Natural killer cell treated with Interleukin-12 subunit alpha and Interleukin-12 subunit beta and Interleukin-15 and Interleukin-18, amount 100 ng/mL, for 72 hours (primary cell): ENCODE measurements at places on chromosomes 13 and 19. TPM values are rescaled to one million over a fixed set of nuclear protein-coding genes. Genes with fewer than 3 reads are reported as not detected.

Gene ADGRE1
- total RNA-seq: 2.0 TPM

Gene ZNF547
- total RNA-seq: 3.0 TPM

Gene GRAMD1A
- 106 TPM for total RNA-seq

Gene LYPD5
- 0.29 TPM for total RNA-seq

Gene SMAD9
- total RNA-seq: not detected

DNA sequence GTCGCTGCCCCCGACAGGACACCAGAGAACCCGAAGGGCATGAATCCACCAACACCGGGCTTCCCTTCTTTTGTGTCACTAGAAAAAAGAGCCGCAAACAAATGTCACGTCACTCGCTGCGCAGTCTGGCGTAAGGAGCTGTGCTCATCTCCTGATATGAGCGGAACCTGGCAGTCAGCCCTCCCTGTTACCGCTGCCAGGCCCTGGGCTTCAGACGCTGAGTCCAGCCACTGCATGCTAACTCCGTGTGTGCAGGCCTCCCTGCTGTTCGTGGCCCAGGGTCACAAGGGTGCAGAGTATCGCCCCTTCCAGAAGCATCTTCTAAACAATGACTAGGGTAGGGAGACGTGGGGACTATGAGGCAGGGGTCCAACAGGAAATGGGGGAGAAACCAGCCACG, 71.3 kb downstream of the SLC7A1 start:
- peak; percentile 49 for DNase-seq

DNA sequence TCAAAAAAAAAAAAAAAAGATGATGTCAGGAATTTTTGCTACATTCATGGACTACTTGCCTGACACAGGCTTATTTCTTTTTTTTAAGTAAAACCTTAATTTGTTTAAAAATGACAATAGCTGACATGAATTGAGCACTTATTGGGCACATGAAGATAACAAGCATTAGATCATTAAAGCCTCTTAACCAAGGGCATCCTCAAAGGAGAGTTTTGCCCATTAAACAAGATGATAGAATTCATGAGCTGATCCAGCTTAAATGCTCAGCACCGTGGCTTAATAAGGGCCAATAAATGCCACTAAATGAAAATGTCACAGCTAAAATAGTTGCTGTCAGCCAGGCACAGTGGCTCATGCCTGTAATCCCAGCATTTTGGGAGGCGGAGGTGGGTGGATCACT, 19.3 kb downstream of the FBXO17 start:
- DNase-seq: no peak

DNA sequence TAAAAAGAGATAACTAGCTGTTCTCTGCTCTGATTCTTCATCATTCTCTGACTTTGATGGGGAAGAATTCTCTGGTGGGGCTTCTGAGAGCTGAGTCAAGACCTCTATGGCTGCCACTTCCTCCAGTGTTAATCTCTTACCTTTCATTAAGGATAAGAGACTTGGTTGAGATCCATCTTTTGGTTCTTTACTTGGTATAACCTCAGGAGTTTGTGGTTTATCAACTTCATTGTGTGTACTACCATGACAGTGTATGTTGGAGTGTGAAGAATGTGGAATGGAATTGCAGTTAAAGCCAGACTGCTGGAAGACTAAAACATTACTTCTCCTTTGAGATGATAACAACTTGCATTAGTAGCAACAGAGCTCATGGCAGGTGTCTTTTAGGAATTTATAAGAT, 222.0 kb downstream of the SLITRK5 start:
- DNase-seq: no peak

- no peak for DNase-seq
Measured at GRCh38 chr19:18672606-18673337, 10.7 kb upstream of the CRTC1 start.

DNA sequence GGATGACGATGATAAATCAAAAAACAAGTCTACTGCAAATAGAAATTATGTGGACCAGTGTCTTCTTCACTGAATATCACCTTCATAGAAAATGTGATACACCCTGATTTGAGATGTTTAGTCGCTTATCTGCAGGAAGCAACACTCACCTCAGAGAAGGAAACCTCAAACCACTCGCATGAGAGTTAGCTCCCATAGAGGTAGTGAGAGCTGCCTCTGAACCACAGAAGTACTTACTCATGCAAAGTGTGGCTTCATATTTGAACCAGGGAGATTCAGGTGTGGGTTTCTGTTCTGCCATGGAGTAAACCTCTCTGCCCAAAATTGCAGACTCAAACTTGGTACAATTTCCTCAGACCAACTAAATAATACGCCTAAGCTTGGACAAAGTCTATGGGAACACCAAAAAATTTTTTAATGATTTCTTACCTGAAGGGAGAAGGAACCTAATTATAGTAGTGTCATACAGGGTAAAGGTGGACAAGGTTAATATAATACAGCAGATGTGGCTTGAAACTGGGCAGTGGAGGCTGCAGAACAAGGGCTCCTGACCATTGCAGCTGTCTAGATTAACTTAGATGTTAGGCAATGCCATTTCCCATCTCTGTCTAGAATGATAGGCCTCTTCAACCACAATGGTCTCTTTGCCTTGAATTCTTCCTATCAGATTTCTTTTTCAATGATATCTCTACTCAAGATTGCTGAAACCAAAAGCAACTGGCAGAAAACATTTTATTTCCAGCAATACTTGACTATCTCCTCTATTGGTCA, 29.6 kb upstream of the RCBTB2 start:
- peak; percentile 82 for DNase-seq

DNA sequence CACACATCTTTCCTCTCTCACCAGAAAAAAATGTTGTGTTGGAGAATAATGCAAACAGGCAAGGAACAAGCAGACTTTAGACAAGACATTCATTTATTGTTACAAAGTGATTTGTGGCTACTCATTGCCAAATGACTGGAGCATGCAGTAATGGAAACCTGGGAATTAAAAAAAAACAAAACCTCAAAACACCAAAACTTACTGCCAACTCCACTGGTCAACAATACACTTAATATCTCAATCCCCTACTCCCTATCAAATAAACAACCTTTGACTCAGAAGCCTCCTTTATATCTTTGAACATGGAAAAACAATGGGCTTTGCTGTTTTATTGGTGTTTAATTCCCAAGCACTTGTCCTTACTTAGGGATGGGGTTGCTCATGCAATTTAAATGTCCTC, 112.8 kb downstream of the POSTN start:
- DNase-seq: no peak

- DNase-seq: no peak
Measured at GRCh38 chr19:38210458-38210987, 13.5 kb downstream of the DPF1 start.

GRCh38 chr13:32253911-32254399, 61.2 kb downstream of the ZAR1L start:
- DNase-seq: no peak

GRCh38 chr19:6516018-6516658, 14.0 kb upstream of the TUBB4A start:
- DNase-seq: peak; percentile 87

GRCh38 chr13:109198585-109198984, 569.2 kb downstream of the MYO16 start:
- no peak for DNase-seq

DNA sequence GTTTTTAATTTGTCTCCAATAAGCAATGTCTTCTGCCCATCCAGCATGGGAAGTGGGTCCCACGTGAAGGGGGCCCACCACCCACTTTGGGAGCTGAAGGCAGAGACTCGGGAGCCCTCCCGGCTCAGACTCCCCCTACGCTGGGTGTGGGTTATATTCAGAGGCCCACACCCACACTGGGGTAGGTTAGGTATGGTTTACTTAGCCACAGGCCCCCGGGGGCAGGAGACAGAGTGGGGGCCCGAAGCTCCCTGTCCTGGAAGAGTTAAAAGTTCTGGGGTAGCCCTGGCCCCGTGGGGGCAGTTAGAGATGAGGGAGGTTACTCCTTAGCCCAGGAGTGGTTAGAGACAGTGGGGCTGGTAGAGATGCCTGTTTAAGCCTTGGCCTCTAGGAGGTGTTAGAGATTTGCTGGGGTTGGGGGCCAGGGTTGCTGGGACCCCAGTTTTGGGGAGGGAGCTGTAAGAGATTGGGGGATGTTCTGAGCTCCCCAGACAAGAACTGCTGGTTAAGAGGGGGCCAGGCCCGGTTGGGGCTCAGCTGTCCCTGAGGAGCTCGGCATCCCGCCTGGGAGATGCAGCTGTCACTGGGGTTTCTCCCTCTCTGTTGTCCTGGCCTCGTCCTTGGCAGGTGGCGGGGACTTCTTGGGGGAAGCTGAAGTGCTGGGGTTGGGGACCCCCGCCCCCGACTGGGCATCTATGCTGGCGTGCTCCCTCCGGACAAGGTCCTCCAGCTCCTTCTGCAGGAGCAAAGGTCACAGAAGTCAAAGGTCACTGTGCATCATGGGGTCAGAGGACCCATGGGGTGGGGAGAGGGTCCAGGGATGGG, 712 bp upstream of the RINL start:
- DNase-seq: no peak

- DNase-seq: no peak
Measured at GRCh38 chr13:111936267-111936925, 130.6 kb upstream of the SOX1 start.

DNA sequence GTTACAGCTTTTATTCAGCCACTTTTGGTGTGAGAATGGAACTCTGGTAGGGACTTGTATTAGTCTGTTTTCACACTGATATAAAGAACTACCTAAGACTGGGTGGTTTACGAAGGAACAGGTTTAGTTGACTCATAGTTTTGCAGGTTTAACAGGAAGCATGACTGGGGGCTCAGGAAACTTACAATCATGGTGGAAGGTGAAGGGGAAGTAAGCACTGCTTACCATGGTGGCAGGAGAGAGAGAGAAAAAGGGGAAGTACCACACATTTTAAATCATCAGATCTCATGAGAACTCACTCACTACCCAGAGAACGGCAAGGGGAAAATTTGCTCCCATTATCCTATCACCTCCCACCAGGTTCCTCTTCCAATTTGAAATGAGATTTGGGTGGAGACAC, 942.2 kb downstream of the PCDH17 start:
- DNase-seq: no peak

DNA sequence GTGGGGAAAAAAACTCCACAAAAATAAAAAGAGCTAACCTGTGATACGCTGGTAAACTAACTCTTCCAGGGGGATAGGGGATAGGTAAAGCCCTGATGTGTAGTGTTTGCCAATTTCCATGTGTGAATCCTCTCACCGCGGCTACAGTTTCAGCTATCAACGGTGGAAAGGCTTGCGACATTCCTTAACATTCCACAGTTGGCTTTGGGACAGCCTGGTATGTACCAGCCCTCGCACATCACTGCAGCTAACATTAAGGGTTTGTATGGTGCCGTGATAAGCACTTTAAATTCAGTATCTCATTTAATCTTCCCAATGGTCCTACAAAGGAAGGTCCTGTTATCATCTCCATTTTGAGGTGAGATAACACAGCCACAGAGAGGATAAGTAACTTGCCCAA, 112.4 kb downstream of the KATNAL1 start:
- DNase-seq: no peak

- DNase-seq: no peak
Measured at GRCh38 chr19:31389874-31390273, 40.6 kb upstream of the TSHZ3 start.

- no peak for DNase-seq
Measured at GRCh38 chr13:102277286-102277685, 124.6 kb downstream of the FGF14 start.

GRCh38 chr13:34762312-34762711, 179.8 kb upstream of the NBEA start:
- DNase-seq: no peak

- DNase-seq: no peak
Measured at GRCh38 chr13:40961214-40961613, 57.9 kb downstream of the ELF1 start.

GRCh38 chr13:49346460-49346859, 97.4 kb downstream of the CAB39L start:
- no peak for DNase-seq

DNA sequence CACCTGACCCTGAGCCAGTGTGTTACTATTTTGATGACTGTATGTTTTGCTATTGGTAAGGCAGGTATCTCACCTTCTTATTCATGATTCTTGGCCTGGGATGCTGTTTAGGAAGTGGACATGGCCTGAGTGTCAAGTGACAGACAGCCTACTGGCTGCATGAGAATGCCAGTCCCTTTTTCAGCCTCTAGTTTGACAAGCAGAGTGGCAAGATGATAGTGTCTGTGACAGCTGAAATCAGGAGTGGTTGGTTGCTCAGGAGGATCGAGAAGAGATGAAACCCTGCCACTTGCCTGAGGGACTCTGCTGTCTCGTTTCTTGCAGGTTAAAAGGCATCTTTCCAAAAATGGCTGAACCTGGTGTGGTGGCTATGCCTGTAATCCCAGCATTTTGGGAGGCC, 7.1 kb upstream of the ELOF1 start:
- DNase-seq: no peak

GRCh38 chr13:30153545-30154426, 153.6 kb downstream of the KATNAL1 start:
- DNase-seq: no peak

DNA sequence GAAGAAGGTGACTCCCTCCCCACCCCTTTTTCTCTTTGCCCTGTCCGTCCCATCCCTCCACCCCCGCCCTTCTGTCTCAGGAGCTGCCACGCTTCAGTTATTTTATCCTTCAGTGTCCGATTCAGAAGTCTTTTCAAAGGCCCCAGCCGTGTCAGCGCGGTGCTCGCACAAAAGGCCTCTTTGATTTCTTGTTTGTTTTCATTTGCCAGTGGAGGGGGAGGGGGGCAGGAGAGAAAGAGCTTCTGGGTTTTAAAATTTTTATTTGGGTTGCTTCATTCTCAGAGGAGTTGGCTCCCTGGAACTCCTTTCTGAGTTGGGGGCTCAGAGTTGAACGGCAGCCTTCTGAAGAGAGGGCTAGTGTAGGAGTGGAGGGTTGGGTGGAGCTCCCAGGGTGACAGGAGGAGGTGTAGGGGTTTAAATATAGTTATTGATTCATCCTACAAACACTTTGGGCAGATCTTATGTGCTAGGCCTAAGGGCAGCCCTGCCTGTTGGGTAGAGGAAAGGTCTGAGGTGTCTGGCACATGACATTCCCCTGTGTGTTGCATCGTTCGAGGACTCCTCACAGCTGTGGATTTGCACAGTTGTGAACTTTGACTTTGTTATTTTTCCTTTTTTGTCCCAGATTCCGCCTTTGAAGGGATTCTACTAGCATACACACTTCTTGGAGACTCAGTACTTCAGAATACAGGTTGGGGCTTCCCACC, 36.8 kb downstream of the NFIX start:
- DNase-seq: no peak

DNA sequence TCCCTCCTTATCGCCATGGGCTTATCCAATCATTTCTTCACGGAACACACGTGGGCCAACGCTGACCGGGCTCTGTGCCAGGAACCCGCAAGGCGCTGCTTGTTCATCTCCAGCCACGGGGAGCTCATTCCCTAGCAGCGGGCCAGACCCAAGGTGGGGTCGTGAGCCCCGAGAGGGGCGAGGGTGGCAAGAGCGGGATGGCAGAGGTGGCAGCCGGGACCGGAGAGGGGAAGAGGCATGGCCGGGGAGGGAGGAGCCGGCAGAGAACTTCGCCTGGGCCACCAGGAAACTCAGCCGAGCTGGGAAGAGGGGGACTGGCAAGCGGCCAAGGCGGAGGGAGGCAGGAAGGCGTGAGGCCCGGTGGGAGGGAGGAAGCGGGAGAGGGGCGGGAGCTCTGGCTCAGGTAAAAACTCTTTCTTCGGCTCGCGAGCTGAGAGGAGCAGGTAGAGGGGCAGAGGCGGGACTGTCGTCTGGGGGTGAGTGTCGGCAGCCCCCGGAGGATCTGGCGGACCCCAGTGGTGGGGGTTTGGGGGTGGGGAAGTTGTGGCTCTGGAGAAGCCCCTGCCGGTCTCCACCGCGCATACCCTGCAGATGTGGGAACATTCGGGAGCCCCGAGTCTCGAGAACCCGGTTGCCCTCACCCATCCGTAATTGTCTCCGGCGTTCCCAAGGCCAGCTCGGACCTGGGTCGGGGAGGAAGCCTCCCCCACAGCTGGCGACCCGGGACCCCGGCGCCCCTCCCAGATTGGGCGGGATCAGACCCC, at the start of gene B3GNT3:
B3GNT3 (plus strand) TSS at position 408 of the 764 bp plus-strand sequence. CDS start 12,670 bp downstream, outside the sequence.
- no peak for DNase-seq
